ENCODE measurements at places on chromosomes 7 and 10. TPM values are rescaled to one million over a fixed set of nuclear protein-coding genes. Genes with fewer than 3 reads are reported as not detected.
A peak's percentile ranks its signal among the peaks of the same experiment; 100 is the strongest.

SUGCT gene
- 4.9 TPM for total RNA-seq

SLC39A12 gene
- total RNA-seq, result not detected

MAT1A gene
- total RNA-seq, result 0.53 TPM

C10orf67 gene
- total RNA-seq, result not detected

HOXA7 gene
- total RNA-seq, result not detected

GIMAP8 gene
- not detected for total RNA-seq

GNAT3 gene
- not detected for total RNA-seq

ZNF655 gene
- total RNA-seq, result 56.7 TPM

EN2 gene
- total RNA-seq, result not detected

ACHE gene
- 2.6 TPM for total RNA-seq

DNA sequence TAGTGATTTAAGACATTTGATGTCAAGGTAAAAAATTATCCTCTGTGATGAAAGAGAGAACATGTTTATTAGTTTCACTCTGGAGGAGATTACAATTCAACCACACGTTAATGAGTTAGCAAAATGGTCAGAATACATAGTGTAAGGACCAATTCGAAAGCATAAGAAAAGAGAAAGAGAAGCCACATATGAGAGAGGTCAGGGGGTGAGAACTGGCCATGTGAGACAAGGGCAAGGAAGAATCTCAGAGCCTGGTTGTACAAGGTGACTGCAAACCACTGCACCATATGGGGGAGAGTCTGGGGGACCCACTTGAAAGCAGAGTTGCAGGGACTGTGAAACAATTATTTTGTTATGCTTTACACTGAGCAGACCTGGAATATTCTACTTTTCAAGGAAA lies 27.7 kb upstream of the BET1 start:
- no peak for DNase-seq

DNA sequence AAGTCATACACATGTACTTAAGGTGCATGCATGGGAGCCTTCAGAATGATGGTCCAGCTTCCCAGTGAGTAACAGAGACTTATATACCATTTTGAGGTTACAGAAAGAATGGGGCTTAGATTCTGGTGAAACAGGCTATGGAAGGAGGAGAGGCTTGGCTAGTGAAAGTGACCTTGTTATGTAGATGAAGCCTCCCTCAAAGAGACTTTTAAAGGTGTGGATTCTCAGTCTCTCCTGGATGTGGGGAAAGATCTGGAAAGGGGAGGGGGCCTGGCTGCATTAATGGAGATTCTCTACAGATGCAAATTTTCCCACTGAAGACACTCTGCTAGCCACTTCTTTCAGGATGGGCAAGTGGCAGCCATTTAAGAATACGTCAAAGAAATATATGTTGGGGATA lies 5.5 kb downstream of the RASSF4 start:
- peak; percentile 16 for DNase-seq

GRCh38 chr7:157877298-157878090 lies 540.7 kb downstream of the DNAJB6 start:
- no peak for DNase-seq

DNA sequence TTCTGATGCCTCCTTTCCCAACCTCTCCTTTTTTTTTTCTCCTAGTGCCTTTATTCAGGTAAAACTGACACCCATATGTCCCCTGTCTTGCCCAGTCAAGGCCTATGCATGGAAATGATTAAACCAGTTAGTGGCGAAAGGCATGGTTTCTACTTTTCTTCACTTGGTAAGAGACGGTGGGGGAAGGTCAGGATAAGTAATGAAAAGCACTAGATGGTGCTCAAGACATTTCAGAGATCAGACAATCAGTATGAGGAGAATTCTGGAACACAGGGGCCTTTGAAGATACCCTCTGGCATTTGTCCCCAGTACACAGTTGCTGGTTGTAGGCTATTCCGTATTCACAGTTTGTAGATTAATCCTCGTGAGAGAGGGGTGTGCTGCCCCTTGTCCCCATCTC lies 121.2 kb downstream of the RTKN2 start:
- no peak for DNase-seq

DNA sequence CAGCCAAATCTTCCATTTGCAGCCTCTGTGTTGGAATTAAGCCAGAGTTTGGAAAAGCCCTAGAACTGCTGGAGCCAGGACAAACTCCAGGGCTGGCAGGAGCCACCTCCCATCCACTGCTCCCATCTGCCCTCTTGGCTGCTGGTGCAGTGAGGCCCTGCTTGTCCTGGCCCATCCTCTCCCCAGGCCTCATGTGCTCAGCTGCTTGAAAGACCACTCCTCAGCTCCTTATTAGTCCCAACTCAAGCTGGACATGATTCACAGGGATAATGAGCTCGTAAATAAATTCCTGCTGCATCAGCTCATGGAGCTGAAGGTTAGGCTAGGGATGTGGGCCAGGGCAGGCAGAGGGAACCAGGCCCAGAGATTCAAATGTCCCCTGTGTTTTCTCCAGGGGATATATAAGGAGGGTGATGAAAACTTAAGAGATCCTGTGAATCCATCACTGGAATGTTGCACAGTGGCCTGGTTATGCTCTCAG lies 282.8 kb downstream of the RPS24 start:
- peak; percentile 28 for DNase-seq

GRCh38 chr7:157928808-157929425 lies 592.1 kb downstream of the DNAJB6 start:
- peak; percentile 36 for DNase-seq

DNA sequence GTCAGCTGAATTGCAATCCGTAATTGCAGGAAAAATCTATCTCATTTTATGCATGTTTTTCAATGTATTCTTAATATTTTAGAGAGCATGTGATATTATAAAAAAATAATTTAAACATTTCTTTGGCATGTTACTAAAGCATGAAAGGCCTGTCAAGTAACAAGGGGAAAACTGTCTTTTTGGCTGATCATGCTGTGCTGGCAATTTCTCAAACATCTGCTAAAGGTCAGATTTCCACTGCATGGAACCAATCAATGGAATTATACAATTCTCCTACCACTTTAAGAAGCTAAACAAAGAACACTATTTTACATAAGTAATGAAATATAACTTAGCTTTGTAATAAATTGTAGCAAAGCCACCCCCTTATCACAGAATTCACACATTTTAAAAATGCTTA lies 49.4 kb downstream of the JMJD1C start:
- DNase-seq, result no peak

GRCh38 chr7:114021135-114021534 lies 102.3 kb upstream of the PPP1R3A start:
- DNase-seq, result no peak

DNA sequence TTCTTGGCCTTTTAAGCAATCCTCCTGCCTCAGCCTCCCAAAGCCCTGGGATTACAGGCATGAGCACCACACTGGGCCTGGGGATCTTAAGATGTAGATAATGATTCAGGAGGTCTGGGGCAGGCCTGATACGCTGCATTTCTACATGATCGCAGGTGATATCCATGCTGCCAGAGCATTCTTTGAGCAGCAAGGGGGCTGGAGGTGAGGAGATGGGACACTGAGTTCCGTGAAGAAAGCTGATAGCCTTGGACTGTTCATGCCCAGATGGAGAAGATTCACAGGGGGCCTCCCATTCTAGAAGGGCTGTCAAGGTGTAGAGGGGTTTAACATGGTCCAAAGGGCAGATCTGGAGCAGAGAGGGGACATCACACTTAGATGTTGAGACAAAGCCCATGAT lies 480.3 kb downstream of the RPS24 start:
- DNase-seq, result no peak

DNA sequence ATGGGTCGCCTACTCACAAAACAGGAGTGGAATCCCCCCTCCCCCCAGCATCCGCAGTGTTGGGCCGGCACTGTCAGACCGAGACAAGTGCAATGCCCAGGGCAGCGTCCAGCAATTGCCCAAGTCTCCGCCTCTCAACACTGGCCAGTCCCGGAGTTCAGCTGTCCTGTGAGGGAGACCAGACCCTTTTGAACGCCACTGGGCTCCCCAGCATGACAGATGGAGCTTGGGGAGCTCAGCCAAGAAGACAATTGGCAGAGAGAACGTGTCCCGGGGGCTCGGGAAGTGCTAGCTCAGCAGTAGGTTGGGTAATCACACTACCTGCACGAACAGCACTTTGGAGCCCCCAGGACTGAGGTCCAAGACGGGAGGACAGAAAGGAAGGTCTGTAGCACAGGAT lies 4.7 kb downstream of the COPS6 start:
- peak; percentile 66 for DNase-seq

GRCh38 chr10:773562-774161 lies 84.2 kb upstream of the DIP2C start:
- no peak for DNase-seq

GRCh38 chr7:20304366-20304765 lies 26.3 kb upstream of the ITGB8 start:
- DNase-seq, result no peak

DNA sequence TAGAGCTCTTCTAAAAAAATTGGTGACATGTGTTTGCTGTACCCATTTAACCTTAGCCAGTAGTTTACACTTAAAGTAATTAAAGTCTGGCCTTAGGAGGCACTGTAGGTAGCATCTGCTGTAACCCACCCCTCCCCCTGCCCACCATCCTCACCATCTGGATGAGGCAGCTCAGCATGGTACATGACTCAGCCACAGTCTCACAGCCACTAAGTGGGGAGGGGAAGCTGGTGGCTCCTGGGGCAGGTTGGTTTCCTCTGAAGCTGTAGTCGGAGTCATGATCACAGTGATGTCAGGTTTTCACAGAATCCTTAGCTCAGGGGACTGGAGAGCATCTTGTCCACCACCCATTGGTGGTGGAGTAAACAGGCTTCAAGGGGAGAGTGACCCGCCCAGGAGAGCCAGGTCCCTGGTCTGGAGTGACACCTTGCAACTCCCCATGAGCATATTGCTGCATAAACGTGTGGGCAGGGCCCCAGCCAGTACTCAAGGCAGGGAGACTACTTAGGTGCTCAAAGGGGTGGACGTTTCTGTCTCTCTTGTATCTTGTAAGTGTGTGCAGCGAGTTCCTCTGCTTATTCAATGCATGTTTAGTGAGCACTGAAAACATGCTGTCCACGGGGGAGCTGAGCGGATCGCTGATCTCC lies 125.9 kb downstream of the GRK5 start:
- DNase-seq, result peak; percentile 71

DNA sequence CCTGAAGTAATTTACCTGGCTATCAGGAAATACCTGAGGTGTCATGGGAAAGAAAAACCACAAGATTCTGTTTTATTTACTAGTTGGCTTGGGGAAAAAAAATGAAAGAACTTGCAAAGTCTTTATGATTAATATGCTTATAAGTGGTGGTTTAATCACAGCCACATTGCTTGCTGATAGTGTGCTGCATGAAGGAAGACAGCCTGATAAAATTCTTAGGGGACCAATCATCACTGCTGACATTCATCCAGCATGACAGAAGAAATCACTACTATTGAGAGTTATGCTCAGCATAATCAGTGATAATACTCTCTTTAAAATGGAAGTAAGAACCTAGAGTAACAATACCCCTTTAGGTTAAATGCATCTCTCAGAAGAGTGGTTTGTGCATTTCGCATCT lies 150.2 kb upstream of the LRRN3 start:
- DNase-seq, result no peak

DNA sequence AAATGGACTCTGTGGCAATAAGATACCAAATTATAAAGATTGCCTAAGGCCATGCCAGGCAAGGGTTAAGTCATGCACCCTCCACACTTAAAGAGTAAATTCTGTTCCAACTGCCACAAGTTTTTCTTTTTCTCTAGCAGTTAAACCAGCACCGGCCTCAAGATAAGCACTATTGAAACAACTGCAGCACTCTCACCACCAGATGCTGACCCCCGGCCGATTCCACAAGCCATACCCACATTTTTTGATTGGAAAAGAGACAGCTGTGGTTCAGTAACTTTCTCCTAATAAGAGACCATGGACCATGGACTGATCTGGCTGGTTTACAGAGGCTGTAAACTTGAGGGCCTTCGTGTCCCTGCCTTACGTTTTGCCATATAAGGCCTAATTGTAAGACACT lies 44.9 kb downstream of the GRM8 start:
- DNase-seq, result no peak

GRCh38 chr7:105354383-105354782 lies 34.3 kb downstream of the SRPK2 start:
- no peak for DNase-seq
